T-helper 17 cell (primary cell): ENCODE measurements at places on chromosomes 1 and 21. TPM values are rescaled to one million over a fixed set of nuclear protein-coding genes. Genes with fewer than 3 reads are reported as not detected.

- peak overlapping the region; percentile 100 for H3K27ac ChIP-seq
- peak overlapping the region; percentile 93 for H3K4me3 ChIP-seq
- H3K27me3 ChIP-seq, result no peaks in the 10 kb centered on the region
- DNase-seq, result peak; percentile 28
Observed at GRCh38 chr1:21292984-21293536, 2.8 kb upstream of the ECE1 start.

- H3K27ac ChIP-seq, result no peak overlapping the region
- no peak for DNase-seq
- H3K36me3 ChIP-seq, result peaks cover 12% of the 10 kb centered on the region
- no peak overlapping the region for H3K4me3 ChIP-seq
Observed at GRCh38 chr21:45187646-45188045, 100.0 kb downstream of the POFUT2 start.

DNA sequence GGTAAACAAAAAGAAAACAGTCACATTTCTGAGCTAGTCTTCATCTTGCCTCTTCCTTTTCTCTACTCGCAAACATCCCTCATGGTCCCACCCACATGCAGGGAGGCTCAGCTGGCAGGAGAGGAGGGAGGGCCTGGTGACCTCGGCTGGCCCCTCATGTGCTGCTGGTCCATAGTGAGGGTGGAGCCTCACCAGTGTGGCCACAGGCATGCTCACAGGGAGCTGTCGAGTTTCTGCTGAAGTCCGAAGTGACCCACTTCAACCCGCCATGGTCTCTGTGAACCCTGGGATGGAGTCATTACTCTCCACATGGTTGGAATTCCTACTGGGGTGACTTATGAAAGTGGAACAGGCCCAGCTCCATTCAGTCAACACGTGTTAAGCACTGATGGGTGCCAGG lies 253.4 kb downstream of the RHOU start:
- no peaks in the 10 kb centered on the region for H3K36me3 ChIP-seq
- peaks cover 2% of the 10 kb centered on the region for H3K4me1 ChIP-seq
- no peak overlapping the region for H3K4me3 ChIP-seq
- H3K27ac ChIP-seq, result no peak overlapping the region
- DNase-seq, result no peak

LCA5L gene
- total RNA-seq, result not detected

DNA sequence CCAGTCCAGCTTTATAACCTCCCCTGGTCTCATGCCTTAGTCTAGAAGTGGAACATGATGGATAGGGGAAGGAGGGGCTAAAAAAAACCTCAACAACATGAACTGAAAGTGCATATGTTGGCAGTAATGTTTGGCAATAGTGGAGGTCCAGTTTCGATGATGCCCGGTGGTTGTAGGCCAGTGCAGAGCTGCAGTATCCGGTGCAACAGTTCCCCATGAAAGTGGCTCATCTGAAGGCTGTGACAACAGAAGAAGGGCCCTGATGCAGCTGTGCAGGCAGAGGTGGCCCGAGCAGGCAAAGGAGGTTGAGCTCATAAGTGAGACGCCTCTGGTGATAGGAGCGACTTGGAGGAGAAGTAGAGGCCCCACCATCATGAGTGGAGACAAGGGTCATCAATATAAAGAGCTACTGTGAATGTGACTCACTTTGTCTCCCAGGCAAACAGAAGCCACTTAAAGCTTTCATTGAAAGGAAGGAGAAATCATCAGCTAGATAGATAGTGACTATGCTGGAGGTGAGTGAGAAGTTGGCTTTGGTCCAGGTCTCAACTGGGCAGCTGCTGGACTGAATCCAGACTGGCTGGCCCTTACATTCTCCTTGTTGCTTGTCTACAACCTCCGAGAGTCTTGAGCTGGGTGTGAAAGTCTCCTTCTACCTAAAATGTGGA lies 10.2 kb upstream of the CREG1 start:
- H3K27me3 ChIP-seq, result peaks cover 28% of the 10 kb centered on the region
- no peak for DNase-seq
- H3K4me3 ChIP-seq, result no peak overlapping the region
- H3K27ac ChIP-seq, result no peak overlapping the region
- H3K4me1 ChIP-seq, result peaks cover 7% of the 10 kb centered on the region

BMP8A gene
- not detected for total RNA-seq

GRCh38 chr1:215405211-215405610 lies 161.9 kb upstream of the KCTD3 start:
- no peaks in the 10 kb centered on the region for H3K27me3 ChIP-seq
- H3K4me3 ChIP-seq, result no peak overlapping the region
- no peaks in the 10 kb centered on the region for H3K36me3 ChIP-seq
- DNase-seq, result no peak
- no peak overlapping the region for H3K27ac ChIP-seq

SLAMF8 gene
- total RNA-seq, result not detected

CLDN19 gene
- not detected for total RNA-seq

DYNLT4 gene
- 5.5 TPM for total RNA-seq

AMY1B gene
- not detected for total RNA-seq

- H3K4me3 ChIP-seq, result no peak overlapping the region
- H3K36me3 ChIP-seq, result peaks cover 2% of the 10 kb centered on the region
- no peaks in the 10 kb centered on the region for H3K27me3 ChIP-seq
- peak overlapping the region; percentile 27 for H3K27ac ChIP-seq
- DNase-seq, result no peak
Observed at GRCh38 chr1:31020007-31020790, 45.3 kb downstream of the PUM1 start.

DNA sequence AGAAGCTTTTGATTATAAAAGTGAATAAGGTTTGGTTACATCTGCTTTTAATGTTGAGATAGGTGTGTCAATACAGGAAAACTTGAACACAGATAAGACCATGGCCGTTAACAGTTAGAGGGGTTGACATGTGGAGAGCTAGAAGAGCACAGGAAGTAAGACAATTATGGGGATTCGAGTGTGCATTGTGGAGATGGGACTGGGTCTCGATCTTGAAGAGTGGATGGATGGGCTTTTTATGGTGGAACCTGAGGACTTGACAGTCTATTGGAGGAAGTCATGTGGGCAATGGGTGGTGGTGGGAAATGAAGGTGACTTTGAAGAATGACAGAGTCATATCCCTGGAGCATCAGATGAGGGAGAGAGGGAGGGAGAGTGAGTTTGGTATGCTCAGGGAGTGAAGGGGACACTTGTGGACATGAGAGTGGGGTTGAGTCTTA lies 12.1 kb downstream of the DYRK1A start:
- peaks cover 67% of the 10 kb centered on the region for H3K4me1 ChIP-seq
- no peaks in the 10 kb centered on the region for H3K27me3 ChIP-seq
- peak overlapping the region; percentile 47 for H3K4me3 ChIP-seq
- peak overlapping the region; percentile 59 for H3K27ac ChIP-seq
- no peak for DNase-seq

DNA sequence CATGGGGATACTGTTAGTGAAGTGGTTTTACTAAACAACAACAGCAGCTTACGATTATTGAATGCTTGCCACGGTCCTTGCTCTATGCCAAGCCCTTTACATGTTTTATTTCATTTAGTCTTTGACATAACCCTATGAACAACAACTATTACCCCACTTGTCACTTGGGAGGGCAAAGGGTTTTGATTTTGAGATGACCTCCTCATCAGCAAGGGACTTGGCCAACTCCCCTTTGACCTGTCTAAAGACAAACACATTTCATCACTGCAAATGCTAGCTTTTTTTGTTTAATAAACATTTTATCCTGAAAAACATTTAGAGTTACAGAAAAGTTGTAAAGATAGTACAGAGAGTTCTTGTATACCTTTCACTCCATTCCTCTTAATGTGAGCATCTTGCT lies 152.5 kb upstream of the WNT4 start:
- H3K27me3 ChIP-seq, result peaks cover 76% of the 10 kb centered on the region
- H3K4me1 ChIP-seq, result no peaks in the 10 kb centered on the region
- no peak overlapping the region for H3K27ac ChIP-seq
- peaks cover 9% of the 10 kb centered on the region for H3K36me3 ChIP-seq
- DNase-seq, result no peak
